Left lung (tissue), 14 donors: ENCODE measurements at places on chromosomes 3 and 15. TPM values are rescaled to one million over a fixed set of nuclear protein-coding genes. Genes with fewer than 3 reads are reported as not detected.
A peak's percentile ranks its signal among the peaks of the same experiment; 100 is the strongest.

Gene PLAAT1
- 0.26 TPM for total RNA-seq

Gene TRIM42
- total RNA-seq, result not detected

Gene TGM5
- total RNA-seq, result not detected

Gene SCAMP5
- 1.9 TPM for total RNA-seq

Gene LINGO1
- 0.99 TPM for total RNA-seq

Gene PPARG
- total RNA-seq, result 39.6 TPM

Gene ACTRT3
- 2.6 TPM for total RNA-seq

Gene RHOV
- 0.55 TPM for total RNA-seq

Gene SLC28A1
- total RNA-seq, result not detected

Gene C3orf20
- not detected for total RNA-seq

Gene CFAP100
- total RNA-seq, result 8.2 TPM

Gene TPRG1
- 5.0 TPM for total RNA-seq

DNA sequence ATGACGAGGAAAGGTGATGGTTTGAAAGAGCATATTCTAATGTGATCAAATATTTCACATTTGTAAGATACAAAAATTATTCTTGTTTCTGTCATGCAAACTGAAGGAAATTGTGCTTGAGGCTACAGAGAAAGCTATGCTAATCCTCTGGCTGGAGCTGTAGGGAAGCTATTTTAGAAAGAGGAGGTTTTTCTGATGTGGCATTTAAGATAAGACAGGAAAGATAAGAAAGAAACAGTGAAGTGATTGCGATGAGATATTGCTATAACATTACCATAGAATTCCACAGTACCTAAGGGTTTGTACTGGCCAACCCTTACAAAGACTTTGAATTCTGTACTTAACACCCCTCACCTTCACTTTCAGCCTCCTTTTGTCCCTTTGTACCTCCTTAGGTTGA is 205.2 kb upstream of the LMCD1 start:
- DNase-seq, result no peak

DNA sequence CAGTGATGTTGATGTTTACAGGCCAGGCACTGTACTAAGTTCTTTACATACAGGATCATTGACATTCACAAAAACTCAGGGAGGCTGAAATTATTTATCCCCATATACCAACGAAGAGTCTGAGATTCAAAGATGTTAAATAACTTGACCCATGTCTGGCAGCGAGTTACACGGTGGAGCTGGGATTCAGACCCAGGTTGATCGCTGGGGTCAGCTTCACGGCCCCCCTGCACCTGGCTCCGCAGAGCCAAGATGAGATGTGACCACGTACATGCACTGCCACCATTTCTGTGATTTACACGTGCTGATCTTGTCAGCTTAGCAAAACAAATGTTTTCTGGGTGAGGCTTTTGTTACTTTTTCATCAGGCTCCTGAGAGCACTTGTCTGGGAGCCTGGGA is 109.8 kb downstream of the EEFSEC start:
- no peak for DNase-seq

- DNase-seq, result no peak
Measured at GRCh38 chr3:131082871-131083863, 56.5 kb downstream of the NEK11 start.

- no peak for DNase-seq
Measured at GRCh38 chr3:156619376-156619775, 55.0 kb upstream of the TIPARP start.

DNA sequence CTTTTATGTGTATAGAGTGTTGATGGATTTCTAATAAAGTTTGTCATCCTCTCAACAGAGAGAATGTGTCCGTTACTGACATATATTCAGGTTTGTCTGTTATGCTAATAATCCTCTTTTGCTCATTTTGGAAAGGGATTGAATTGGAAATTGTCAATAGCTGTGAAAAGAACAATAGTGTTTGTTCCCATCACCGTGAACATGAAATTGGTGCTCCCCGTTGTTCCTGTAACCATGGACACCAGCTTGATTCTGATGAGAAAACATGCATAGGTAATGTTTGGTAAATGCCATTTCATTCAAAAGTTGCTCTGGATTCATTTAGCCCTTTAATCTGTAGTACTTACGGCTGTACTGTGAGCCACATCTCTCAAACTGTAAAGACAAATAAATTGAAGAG is 707.0 kb upstream of the GOLIM4 start:
- DNase-seq, result no peak

DNA sequence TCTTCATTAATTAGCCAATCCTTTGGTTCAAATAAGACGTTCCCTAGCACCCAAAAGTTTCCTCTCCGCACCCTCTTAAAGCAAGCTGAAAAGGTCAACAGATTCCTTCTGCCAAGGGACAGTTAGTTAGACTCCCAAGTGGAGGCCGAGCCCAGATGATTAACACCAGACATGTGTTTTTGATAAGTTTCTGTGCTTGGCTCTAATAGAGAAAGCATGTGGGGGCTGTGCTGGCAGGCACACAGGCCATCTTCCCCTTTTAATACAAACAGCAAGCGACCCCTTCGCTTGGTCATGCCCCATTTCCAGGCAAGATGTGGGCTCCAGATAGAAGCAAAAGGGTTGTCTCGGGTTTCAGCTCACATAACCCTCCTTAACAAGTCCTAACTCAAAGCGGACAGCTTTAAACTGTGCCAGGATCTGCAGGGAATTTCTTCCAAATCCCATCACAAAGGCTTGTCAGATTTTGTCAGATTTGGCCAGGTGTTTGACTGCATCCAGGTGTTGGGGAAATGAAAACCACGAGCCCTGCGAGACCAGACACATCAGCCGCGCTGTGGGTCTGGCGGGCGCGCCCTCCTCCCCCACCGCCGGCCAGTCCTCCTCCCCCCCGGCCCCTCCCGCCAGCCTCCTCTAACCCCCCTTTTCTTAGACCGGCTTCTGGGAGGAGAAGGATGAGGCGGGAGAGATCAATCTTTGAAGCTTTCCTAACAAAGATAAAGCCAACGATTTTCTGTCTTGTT is 3.3 kb downstream of the HES1 start:
- DNase-seq, result no peak

GRCh38 chr3:160826408-160826807 is 70.4 kb downstream of the PPM1L start:
- DNase-seq, result no peak

- no peak for DNase-seq
Measured at GRCh38 chr3:139320551-139321309, 23.1 kb upstream of the MRPS22 start.

DNA sequence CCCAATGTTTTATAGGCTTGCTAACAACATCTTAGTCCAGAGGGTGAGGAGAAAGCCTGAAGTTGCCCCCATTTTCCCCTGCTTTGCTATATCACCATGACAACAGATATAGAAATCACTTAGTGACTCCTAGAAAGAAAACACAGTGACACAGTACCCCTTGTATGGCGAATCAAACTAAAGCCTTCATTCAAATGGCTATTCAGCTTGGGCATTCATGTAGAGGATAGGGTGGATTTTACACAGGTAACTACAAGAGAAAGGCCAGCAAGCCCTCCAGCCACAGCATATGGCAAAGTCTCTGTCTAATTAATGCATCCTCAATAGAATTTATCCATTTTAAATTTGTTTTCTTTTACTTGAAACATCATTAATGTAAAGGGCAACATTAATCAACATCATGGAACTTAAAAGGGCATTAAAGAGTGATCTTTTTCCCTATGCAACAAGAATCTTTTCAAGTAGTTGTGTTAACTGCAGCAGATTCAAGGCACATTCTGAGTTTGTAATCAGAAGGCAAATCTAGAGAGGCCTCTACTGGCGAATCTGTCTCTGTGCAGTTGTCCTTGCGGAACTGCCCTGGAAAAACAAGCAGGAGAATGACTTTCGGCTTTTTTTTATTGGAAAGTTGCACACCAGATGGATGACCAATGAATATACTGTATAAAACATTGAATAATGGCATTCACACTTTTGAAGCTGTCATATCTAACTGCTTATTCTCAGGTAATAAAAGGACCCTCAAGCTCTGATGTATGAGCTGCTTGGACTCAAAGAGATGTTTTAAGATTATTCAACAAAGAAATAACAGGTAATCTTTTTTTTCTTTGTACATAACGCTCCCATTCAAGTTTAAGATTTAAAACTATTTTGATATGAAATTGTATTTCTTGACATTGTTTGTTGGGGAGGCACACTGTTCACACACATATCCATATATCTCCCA is 621.7 kb upstream of the AGTR1 start:
- no peak for DNase-seq

DNA sequence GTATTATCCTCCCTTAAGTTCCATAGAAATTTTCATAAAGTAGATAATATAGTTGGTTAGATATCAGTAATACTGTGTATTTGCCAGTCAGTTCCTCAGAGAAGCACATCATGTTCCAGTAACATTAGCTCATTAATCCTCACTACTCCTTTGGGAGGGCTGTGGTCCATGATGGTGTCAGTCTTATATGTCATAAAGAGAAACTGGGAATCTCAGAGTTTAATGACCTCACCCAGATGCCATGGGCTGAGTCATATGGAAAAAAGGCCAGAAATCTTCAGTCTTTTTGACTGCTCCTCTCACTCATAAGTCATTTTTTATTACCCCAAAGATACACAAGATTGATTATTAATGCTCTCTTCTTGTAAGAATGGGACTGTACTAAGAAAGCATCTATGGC is 188.6 kb downstream of the CHL1 start:
- DNase-seq, result no peak

DNA sequence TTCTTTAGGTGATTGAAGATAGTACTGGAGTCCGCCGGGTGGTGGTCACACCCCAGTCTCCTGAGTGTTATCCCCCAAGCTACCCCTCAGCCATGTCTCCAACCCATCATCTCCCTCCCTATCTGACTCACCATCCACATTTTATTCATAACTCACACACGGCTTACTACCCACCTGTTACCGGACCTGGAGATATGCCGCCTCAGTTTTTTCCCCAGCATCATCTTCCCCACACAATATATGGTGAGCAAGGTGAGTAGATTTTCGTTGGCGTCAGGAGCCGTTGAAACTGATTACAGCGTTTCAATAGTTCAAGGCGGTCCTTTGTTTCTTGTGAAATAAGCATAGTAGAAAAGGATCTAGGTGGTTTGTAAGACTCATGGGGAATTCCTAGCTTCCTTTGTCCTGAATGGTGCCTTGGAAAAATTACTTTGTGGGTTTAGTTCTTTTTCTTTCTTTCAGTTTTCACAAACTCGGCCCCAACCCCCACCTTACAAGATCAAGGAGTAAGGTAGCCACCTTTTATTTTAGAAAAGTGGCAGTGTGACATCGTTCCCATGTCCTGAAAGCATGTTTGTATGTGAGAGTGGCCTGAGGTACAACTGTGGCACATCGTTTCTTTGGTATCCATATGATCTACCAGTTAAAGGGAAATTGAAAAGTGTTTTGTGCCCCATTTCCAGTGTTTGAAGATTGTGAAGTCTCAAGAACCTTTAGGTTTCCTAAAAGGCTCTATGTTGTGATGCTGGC is 200.6 kb downstream of the GHSR start:
- no peak for DNase-seq

- DNase-seq, result no peak
Measured at GRCh38 chr15:41323611-41324010, 8.8 kb downstream of the OIP5 start.

- DNase-seq, result peak; percentile 42
Measured at GRCh38 chr15:70474471-70475406, 288.6 kb downstream of the UACA start.

- no peak for DNase-seq
Measured at GRCh38 chr15:74541494-74542165, 610 bp downstream of the ARID3B start.

DNA sequence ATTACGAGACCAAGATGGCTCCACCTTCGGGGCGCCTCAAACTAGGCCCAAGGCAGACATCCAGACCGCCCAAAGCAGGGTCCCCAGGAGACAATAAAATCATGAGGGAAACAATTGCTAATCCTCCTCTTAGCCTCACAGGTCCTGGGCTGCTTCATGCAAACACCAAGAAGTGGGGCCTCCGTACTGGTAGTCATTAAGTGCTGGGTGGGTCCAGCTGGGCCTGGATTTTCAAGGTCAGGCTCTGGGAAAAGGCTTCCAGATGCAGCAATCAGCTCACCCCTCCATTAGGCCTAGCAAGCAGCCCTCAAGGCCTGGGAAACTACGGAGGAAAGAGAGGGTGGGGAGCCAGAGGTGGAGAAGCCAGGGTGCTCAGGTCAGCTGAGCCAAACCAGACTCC is 634 bp downstream of the FBXL22 start:
- no peak for DNase-seq

DNA sequence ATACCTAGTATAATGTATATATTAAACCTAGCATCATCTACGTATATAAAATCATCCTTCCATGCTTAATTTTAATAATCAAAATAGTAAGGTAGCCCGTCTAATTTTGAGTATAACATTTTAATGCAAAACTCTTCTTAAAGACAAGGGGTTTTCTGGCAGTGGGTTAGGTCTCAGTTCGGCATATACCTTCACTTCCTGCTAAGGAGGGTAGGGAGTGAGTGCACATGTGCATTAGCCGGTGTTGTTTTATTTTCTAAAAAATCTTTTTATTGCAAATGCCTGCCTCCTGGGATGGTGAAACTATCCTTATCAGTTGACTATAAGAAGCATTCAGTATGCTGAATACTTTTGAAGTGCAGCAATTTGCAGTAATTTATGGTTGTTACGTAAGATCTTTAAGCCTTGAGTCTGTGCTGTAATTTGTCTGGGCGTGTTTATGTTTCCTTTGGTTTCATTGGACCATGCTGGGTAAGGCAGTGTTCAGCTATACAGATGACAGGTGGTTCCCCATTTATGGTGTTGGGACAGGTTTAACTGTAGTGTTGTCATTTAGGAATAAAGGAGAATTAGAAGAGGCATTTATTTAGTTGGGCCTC is 11.7 kb downstream of the ARHGEF26 start:
- no peak for DNase-seq

DNA sequence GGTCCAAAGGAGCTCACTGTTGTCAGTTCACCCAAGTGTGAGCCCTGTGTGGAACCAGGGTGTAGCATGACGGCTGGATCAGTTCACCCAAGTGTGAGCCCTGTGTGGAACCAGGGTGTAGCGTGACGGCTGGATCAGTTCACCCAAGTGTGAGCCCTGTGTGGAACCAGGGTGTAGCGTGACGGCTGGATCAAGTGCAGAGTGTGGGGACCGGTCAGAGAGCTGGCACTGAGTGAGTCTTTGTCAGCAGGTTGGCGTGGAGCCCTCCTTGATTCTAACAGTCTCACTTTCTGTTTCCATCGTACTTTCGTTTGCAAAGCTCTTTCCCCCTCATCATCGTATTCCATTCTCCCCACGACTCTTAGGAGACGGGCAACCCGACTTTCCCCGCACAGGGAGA is 57.9 kb upstream of the DLG1 start:
- DNase-seq, result no peak

DNA sequence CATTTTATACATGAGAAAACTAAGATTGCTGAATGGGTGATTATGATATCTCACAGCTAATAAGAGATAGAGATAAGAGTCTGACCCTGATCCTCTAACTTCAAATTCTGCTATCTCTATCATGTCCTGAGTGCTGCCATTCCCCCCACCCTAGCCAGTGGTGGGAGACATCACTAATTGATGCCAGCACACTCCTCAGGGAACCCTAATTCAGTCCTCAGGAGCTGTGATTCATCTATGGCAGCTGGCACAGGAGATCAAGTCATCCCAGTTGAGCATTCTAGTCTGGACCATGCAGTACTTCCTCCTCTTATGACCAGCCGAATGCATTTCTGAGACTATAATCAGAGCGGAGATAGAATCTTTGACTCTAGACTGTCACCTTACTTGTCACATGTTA is 71.9 kb downstream of the SYNM start:
- DNase-seq, result no peak

GRCh38 chr15:88631464-88632028 is 7.3 kb upstream of the ISG20 start:
- no peak for DNase-seq
